Colonic mucosa (tissue), 4 donors: ENCODE measurements at places on chromosomes 13 and 19. TPM values are rescaled to one million over a fixed set of nuclear protein-coding genes. Genes with fewer than 3 reads are reported as not detected.

The RFPL4A gene
- total RNA-seq: not detected

DNA sequence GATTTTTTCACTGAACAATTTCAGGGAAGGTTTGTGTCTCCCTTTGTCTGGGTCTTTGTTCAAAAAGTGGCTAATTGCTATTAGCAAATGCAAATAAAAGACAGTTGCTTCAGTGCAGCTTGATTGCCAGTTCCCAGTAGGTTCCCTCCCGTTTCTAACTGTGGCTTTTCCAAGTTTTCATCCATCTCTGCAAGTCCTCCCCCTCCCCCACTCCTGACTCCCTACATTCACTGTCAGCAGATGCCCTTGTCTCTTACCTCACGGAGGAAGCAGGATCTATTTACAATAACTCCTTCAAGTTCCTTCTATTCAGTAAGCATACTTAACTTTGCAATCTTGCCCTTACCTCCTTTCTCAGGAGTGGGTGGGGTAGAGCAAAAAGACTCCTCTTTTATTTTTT, 55.4 kb upstream of the SCEL start:
- DNase-seq: no peak

- no peak for DNase-seq
Measured at GRCh38 chr13:109917422-109917821, 131.0 kb upstream of the IRS2 start.

GRCh38 chr13:71721104-71721503, 145.9 kb downstream of the DACH1 start:
- DNase-seq: no peak

The ZNF442 gene
- 3.2 TPM for total RNA-seq

DNA sequence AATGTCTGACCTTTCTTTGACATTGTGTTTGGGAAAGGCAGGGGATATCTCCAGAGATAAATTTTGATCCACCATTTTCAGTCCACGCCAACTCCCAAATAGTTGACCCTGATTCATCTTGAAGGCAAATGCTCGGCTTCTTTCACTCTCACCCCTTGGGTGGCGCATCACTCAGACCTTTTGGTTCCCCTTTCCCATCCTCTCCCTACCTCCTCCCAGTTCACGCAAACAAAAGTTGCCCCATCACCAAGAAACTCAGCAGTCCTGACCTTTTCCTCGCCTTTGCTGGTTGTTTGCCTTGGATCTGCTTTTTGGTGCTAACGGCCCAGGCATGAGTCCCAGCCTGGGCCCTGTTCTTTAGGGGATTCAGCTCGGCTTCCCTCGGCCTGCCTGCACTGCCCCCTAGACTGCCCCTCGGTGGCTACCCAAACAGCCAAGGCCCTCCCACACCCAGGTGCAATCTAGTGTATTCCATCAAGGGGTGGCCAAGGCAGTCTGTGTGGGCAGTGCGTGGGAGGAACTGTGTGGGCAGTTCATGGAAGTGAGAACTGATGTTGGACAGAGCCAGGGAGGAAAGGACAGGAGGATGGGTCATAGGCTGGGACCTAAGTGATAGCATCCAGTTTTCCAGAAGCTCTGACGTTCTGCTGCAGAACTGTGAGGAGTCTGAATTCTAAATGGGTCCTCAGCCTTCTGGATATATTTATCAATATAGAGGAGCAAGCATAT, 255.7 kb downstream of the DLEU7 start:
- no peak for DNase-seq
